ENCODE measurements at places on chromosomes 1 and 21.

DNA sequence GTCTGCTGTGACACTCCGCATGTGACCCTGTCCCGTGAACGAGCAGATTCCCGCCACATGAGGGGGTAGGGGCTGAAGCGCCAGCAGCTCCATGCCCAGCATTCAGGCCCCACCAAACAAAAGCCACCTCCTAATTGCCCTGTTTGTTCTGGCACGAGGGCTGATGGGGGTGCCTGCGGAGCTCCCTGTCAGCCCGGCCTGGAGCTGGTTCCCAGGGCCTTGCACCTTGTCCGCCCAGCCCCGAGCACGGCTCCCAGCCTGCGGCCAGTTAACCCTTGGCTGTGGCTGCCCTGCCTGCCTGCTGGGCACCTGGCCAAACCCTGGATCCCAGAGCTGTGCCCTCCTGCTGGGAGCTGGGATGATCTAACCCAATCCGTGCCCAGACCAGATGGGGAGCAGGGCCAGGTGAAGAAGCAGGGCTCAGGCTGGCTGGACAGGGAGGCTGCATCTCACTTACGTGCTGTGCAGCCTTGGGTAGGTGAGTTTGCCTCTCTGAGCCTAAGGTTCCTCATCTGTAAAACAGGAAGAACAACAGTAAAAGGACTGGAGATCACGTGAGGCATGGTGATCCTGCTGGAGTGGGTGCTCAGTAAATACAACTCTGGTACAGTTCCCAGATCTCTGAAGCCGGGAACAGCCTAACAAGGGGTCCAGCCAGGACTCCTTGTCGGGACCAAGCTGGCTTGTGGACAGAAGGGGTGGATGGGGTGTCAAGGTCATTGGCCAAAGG is 110.9 kb upstream of the IFFO2 start:
- no peak for DNase-seq

- no peak for DNase-seq
Observed at GRCh38 chr1:184910691-184911091, 63.6 kb downstream of the NIBAN1 start.

GRCh38 chr1:242057745-242058115 is 58.8 kb upstream of the MAP1LC3C start:
- DNase-seq = no peak

- peak; percentile 85 for DNase-seq
Observed at GRCh38 chr1:27891196-27891889, 19.0 kb downstream of the THEMIS2 start.

DNA sequence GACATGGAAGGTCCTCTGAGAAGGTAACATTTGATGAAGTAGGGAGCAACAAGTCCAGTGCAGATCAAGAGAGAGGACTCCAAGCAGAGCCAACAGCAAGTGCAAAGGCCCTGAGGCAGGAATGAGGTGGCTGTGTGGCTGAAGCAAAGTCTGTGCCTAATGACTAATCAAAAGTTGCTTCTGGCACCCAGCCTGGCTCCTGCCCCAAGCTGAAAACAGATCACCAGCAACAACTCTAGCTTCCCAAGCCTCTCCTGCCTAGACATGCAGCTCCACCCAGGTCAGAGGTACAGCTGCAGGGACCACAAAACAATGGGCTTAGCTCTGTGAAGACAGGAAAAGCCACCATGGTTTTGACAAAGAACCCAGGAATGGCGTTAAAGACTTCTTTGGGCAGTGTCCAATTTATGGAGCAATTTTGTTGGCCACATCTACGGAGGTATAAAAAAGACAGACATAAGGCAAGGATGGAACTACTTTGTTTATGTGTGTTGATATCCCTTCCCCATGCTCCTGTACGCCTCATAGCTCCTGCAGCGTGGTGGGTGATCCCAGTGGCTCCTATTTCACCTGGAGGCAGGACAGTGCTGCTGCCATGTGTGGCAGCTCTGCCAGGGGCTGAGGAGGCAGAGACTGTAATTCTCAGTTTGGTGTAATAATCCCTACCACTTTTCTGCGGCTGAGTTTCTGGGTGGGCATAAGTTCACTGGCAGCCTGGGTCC is 26.4 kb upstream of the IGSF3 start:
- DNase-seq = no peak

- DNase-seq = no peak
Observed at GRCh38 chr1:85708829-85709227, 595 bp upstream of the ZNHIT6 start.

GRCh38 chr1:203187689-203188264 is 1.3 kb upstream of the CHI3L1 start:
- DNase-seq = no peak

DNA sequence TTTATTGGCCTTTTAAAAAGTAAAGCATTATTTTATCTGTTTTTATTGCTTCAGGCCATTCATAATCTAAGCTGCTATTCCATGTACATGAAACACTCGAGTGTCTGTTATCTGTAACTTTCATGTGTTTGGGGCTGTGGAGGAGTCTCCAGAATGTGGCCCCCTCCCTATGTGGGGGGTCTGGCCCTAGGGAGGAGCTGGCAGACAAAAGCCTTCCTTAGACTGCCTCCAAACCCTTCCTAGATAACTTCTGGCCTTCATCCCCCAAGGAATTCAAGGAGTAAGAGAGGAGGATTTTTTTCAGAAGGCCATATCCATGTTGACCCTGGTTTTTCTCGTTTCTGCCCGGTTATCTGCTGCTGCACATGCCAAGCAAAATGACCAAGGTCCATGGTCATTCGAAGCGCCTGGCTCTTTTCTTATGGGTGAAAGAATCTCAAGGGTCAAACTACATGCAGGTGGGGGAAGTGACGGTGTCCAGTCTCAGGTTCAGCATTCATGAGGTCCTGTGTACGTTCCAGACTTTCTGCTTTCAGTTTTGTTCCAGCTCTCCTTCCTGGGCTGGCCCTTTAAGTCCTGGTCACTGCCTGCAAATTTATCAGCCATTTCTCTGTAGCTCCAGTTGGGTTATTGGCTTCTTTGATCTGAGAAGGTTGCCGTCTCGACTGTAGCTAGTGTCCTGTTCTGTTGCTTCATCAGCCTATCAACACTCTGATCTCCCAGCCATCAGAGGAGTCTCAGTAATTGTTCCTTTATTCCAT is 8.3 kb downstream of the TENT5C start:
- no peak for DNase-seq

GRCh38 chr1:225541383-225541782 is 111.5 kb downstream of the ENAH start:
- no peak for DNase-seq

DNA sequence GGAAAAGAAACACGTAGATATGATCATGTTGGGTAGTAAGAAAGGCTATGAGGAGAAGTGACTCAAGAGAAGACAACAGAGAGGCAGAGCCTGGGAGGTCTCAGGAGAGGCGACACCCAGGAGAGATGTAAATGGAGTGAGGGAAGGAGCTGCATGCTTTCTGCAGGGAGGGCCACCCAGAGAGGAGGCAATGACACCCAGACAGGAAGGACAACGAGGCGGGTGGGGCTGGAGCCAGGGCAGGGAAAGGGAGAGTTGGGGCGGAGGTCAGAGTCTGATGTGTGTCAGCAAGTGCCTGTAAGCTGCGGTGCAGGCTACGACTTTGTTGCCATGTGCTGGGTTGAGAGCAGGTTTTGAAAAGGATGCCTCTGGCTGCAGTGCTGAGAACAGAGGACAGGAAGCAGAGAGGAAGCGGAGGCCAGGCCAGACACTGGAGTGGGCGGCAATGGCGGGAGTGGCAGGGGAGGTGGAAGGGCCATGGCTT is 31.3 kb downstream of the SLC1A7 start:
- no peak for DNase-seq

GRCh38 chr1:153395776-153396175 is 4.9 kb upstream of the S100A8 start:
- no peak for DNase-seq

GRCh38 chr1:3292051-3292722 is 162.3 kb upstream of the ARHGEF16 start:
- DNase-seq = no peak

DNA sequence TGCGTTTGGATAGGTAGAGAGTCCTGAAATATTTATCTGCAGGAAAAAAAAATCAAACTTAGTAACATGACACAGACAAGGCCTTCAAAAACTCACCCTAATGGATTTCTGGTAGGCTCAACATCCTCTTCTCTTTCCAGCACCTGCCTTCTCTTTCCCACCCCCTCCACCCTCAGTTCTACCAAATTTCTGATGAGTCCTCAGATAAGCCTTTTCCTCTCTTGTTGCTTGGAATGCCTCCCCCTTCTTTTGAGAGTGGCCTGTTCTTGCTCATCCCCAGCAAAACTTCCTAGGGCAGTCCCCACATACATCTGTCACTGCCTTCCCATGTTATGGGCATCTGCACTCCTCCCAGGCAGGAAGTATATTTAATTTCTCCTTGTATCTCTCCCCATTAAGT is 7.6 kb upstream of the LBR start:
- DNase-seq = no peak

DNA sequence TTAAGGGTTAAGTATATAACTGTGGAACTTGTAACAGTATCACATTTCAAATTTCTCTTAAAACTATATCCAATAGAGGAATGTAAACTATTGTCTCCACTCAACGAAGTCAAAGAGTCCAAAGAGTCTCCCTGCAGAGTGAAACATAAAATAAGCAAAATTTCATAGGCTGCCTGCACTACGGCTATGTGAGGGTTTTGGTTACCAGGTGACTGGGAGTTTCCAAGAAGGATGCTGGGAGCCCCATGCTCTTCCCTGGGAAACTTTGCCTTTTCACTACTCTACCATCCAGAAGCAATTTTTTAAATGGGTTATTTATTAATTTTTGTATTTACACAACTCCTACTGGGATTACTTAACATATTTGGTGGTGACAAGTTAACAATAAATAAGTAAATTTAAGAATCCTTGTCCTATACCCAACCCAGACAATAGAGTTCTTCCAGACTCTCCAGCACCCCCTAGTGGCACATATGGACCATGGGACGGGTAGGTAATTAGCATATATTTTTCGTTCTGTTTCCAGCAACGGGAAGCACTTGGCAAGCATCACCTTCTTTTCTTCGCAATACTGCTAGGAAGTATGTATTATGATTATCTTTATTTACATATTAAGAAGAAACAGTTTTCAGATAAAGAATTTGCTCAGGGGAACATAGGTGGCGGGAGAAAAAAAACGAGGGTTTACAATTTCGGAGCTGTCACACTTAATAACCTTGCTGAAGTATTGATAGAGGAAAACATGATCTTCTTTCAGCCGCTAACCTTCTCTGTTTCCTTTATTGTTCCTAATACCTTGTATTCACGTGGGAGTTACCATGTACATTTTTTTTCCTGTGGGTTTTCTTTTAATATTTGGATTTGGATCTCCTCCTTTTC is 3.5 kb downstream of the FMO2 start:
- peak; percentile 24 for DNase-seq

- no peak for DNase-seq
Observed at GRCh38 chr1:229112832-229113548, 157.9 kb upstream of the RAB4A start.

DNA sequence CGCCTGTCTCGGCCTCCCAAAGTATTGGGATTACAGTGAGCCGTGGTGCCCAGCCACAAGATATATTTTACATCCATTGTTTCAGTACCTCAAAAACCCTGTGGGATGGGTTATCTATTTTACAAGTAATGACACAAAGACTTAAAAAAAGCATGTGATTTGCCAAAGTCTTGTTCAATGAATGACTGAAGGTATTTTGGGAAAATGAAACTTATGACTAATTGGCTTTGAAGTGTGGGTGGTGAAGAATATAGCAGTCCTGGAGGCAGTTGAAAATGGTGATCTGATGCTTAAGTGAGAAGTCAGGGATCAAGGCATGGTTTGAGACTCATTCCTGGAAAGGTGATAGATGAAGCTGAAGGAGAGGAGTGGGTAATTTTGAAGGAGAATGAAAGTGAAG is 3.0 kb downstream of the SWT1 start:
- no peak for DNase-seq

GRCh38 chr21:28272272-28272992 is 720.2 kb downstream of the LTN1 start:
- DNase-seq = no peak

DNA sequence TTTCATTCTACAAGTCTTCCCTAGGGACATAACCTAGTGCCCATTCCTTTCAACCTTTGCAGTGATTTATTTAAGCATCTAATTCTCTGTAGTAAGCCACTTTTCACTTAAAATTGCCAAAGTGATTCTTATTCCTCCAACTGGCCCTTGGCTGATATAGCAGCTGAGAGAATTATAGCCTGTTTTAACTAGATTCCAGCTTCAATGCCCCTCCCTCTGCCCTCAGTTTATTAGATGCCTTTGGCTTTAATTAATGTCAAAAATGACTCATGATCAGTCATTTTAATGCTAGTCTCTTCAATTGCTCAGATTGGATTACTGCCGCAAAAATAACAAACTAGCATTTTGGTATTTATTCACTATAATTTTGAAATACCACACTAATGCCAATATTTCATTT is 145.4 kb upstream of the KCTD3 start:
- no peak for DNase-seq

GRCh38 chr1:108678706-108679105 is 13.4 kb upstream of the PRPF38B start:
- no peak for DNase-seq

Data from GM12864 (cell line).